ENCODE measurements at places on chromosomes 11 and 22.

DNA sequence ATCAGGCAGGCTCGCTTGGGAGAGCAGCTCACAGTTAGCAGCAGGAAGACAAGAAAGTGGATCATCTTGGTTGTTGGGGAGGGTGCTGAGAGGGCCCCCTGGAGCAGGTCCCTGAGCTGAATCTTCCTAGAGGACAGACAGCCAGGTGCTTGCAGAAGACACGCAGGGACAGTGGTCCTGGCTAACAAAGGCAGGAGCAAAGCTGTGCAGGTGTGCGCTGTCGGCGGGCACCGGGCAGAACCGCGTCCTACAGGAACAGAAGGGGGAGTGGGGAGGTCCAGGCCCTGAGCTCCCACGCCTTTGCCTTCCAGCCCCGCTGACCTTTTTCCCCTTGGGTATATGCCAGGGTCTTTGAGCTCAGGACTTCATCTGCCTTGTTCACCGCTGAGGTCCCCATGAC, 30.1 kb upstream of the PARVB start:
- no peak for DNase-seq

- no peak for DNase-seq
Observed at GRCh38 chr22:42830161-42830560, 26.9 kb downstream of the ARFGAP3 start.

DNA sequence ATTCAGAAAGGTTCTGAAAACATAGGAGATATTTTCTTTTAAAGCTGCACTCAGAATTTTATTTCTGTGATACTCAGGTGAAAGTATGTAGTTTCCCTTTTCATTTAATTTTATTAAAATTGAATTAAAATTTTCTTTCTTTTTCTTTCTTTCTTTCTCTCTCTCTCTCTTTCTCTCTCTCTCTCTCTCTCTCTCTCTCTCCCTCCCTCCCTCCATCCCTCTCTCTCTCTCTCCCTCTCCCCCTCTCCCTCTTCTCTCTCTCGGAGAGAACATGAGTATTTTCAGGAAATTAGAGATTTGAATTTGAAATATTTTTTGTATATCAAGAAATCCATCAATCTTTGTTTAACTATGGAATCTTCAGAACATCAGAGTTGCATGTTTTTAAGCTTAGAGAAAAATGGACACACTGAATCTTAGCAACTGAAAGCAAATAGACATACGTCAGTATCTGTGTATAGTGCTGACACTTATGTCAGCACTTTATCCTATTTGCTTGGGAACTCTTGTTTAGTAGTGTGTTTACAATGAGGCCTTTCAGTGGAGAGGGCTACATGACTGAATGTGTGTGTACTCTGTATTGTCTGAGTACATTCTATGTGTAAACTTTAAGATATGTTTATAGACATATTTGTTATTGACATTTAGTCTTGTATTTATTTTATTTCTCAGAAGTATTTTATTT, 44.5 kb downstream of the PDE3B start:
- DNase-seq = no peak

GRCh38 chr11:69460540-69461257, 20.8 kb upstream of the LINC01488 start:
- no peak for DNase-seq

- DNase-seq = no peak
Observed at GRCh38 chr11:61961570-61962212, 5.7 kb downstream of the FTH1 start.

- DNase-seq = no peak
Observed at GRCh38 chr11:1744137-1744886, 6.1 kb downstream of the IFITM10 start.

Measured in NCI-H748 treated with DMSO at 0.1 percent for 48 hours (cell line).